PC-9 (cell line): ENCODE measurements at places on chromosomes 6 and 20.

- no peak for DNase-seq
Observed at GRCh38 chr20:21548390-21549035, 34.6 kb upstream of the NKX2-2 start.

DNA sequence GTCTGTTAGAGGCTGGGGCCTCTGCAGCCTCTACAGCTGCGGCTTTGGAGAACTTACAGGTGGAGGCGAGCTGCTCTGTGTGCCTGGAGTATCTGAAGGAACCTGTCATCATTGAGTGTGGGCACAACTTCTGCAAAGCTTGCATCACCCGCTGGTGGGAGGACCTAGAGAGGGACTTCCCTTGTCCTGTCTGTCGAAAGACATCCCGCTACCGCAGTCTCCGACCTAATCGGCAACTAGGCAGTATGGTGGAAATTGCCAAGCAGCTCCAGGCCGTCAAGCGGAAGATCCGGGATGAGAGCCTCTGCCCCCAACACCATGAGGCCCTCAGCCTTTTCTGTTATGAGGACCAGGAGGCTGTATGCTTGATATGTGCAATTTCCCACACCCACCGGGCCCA lies 2.6 kb downstream of the TRIM39 start:
- DNase-seq = no peak

DNA sequence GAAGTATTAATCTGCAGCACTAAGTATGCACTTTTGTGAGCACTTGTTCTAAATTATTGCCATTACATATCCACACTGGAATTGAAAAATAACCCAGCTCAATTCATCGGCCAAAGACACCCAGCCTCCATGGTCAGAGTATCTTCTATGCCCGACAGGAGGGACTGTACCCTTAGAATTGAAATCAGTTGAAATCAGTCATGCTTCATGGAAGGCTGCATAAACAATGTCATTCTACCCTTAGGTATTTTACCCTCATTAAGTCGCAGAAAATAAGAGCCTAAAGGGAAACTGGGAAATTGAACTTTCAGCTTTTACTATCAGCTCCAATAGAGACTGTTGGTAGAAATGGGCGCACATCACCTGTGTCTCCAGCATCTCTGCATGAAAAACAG lies 2.9 kb upstream of the RAMACL start:
- DNase-seq = no peak

DNA sequence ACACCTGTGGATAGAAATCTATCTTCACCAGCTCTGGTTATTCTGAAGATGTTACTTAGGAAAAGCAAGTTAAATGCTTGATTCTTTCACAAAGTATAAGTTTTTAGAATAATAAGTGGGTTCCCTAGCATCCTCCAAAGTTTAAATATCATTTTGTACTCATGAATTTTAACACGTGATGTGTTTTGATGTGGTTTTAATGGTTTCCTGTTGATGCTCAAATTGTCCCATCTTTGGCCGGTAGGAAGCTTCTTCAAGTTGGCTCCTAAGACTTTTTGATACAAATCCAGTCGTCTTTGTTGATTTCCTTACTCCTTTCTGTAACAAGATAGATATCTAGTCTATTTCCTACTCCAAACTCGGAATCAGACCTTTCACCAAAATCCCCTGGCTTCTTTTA lies 94.5 kb upstream of the STXBP5 start:
- DNase-seq = no peak

- DNase-seq = no peak
Observed at GRCh38 chr6:62891065-62891647, 320.1 kb upstream of the FKBP1C start.

- DNase-seq = peak; percentile 27
Observed at GRCh38 chr6:137933696-137934095, 66.6 kb downstream of the TNFAIP3 start.

GRCh38 chr6:16004934-16005679 lies 123.8 kb upstream of the MYLIP start:
- no peak for DNase-seq

DNA sequence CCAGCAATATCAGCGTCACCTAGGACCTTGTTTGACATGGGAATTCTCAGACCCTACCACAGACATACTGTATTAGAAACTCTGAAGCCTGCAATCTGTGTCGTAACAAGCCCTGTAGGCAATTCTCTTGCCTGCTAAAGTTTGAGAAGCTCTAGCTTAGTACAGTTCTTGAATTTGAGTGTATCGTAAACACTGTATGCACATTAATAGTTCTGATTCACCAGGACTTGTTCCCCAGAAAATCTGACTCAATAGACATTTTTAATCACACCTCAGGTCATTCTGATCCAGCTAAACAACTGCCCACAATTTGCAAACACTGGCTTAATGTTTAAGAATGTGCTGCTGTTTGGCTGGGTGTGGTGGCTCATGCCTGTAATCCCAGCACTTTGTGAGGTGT lies 414.3 kb downstream of the TFAP2A start:
- DNase-seq = peak; percentile 62

DNA sequence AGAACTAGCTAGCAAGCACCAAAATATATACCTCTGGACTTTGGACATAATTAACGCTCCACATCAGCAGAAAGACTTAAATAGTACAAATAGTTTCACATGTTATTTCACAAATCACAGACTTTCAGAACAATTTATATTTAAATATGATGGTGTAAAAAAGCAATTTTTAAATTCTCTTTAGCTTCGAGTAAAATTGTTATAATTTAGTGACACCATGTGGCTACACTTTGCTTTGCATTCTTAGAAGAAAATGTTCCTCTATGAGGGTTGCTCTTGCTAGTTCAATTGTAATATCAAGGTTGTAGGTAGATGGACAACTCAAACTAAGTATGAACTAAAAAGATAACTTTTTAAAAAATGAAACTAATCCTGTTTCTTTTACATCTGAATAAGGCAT lies 69.0 kb downstream of the BTBD9 start:
- no peak for DNase-seq

GRCh38 chr6:46490425-46491200 lies 636 bp downstream of the RCAN2 start:
- no peak for DNase-seq

DNA sequence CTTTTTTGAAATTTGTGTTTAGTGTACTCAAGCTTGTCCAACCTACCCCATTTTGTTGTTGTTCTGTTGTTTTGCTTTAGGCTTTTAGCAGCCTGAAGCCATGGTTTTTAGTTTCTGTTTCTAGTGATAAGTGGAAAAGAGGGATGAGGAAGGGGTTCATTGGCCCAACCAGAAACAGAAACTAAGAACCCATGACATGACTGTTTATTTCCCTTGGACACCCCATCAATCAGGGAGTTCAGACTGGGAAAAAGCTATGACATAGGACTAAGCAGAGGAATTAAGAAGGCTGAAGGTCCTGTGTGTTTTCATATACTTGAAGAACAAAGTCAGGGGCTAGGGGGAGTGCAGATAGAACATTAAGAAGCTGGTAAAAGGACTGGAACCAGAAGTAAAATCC lies 194.5 kb upstream of the THEMIS start:
- DNase-seq = no peak

GRCh38 chr20:40714109-40714508 lies 25.1 kb upstream of the MAFB start:
- no peak for DNase-seq

- DNase-seq = no peak
Observed at GRCh38 chr6:73983367-73983766, 287.4 kb downstream of the CD109 start.

DNA sequence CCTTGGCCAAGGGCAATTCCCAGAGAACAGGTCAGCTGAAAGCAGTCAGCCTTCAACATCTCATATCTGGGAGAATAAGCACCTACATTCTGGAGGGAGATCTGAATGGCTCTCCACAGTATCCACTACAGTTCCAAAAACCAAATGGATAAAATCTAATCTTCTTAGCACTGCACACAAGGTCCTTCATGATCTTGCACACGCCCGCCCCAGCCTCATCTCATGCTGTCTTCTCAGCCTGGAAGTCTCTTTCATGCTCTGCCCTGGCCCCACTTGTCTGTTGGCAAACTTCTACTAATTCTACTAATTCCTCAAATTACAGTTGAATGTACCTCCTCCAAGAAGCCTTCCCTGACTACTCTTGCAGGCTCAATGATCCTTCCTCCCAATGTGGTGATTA lies 1.8 kb upstream of the TTBK1 start:
- no peak for DNase-seq

- no peak for DNase-seq
Observed at GRCh38 chr6:142537612-142538478, 236.0 kb downstream of the ADGRG6 start.

DNA sequence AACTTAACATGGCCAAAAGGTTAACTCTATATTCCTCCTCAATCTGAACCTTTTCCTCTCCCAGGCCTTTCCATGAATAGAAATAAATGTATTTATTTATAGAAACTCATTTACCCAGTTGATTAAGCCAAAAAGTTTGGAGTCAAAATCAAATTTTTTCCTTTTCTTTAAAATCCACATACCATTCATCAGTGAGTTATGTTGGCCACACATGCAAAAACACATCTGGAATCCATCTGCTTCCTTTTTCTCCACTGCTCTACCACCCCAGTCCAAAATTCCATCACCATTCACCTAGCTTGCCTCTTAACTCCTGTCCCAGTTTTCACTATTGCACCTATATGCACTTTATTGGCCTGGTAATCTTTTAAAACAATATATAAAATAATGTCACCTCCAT lies 62.4 kb upstream of the TMEM200A start:
- no peak for DNase-seq

- DNase-seq = no peak
Observed at GRCh38 chr6:63997734-63998133, 362.1 kb downstream of the PHF3 start.

- peak; percentile 91 for DNase-seq
Observed at GRCh38 chr6:35973670-35974222, 50.7 kb downstream of the SLC26A8 start.

GRCh38 chr6:29355603-29356002 lies 13.1 kb downstream of the OR5V1 start:
- DNase-seq = no peak

- DNase-seq = peak; percentile 62
Observed at GRCh38 chr20:63520934-63521601, 503 bp downstream of the PPDPF start.

DNA sequence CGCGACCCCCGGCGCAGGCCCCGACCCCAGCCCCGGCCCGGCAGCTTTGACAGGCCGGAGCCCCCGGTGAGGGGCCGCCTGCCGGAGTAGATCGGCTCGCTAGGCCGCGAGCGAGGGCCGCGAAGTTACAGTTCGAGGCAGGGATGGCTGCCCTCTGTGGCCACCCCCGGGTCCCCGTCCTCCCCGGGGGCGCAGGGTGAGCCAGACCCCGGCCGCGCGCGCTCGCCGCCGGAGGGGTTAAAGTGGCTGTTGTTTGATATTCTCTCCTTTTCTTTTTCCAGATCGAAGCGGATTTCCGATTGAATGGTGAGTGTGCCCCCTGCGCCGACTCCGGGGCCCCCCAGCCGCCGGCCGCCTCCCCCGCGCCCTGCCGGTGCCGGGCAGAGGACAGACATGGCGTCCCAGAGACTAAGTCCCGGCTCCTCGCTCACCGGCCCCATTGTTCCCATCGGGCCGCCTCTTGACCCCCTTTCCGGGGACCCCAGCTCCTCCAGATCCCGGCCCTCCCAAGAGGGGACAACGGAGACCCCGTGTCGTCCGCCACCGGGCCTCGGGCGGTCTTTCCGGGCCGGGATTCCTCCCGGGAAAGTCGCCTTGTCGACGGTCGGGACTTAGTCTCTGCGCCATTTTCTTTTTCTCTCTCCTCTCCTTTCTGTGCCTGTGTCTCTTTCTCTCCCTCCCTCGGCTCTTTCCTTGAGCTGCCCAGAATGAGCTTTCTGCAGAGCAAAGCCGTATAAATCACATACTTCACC lies 704 bp downstream of the TOP1 start:
- peak; percentile 21 for DNase-seq

DNA sequence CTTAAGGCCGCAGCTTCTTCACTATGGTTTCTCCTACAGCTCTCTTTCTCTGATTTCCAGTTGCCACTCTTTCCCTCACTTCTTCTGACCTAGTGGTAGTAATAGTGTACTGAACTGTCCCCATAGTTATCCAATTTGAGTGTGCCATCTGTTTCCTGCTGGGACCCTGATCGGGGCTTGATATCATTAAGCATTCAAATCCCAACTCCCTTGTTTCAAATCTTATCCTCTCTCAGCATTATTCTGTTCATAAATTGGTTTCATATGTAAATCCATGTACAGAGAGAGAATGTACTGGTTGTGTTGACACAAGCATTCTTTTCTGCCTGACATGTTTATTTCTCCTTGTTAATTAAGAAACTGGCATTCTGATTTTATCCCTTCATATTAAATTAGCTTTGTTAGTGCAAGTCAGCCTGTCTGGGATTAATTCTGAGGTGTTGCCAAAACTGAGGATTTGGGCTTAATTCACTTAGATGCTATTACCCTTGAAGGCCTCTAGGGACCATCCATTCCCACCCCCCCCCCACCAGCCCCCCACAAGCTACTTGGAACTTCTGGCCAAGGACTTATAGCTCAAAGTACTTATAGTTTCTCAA lies 84.6 kb upstream of the PROKR2 start:
- DNase-seq = no peak

- no peak for DNase-seq
Observed at GRCh38 chr6:22042706-22043105, 254.1 kb downstream of the PRL start.

- no peak for DNase-seq
Observed at GRCh38 chr6:34955442-34955841, 66.4 kb downstream of the ANKS1A start.

- no peak for DNase-seq
Observed at GRCh38 chr6:42349753-42350511, 101.8 kb downstream of the TRERF1 start.

- DNase-seq = no peak
Observed at GRCh38 chr6:160863782-160864181, 127.8 kb upstream of the MAP3K4 start.

GRCh38 chr20:2338411-2339066 lies 42.2 kb upstream of the TGM6 start:
- no peak for DNase-seq

GRCh38 chr6:140427842-140428241 lies 1053.4 kb upstream of the CITED2 start:
- DNase-seq = no peak

DNA sequence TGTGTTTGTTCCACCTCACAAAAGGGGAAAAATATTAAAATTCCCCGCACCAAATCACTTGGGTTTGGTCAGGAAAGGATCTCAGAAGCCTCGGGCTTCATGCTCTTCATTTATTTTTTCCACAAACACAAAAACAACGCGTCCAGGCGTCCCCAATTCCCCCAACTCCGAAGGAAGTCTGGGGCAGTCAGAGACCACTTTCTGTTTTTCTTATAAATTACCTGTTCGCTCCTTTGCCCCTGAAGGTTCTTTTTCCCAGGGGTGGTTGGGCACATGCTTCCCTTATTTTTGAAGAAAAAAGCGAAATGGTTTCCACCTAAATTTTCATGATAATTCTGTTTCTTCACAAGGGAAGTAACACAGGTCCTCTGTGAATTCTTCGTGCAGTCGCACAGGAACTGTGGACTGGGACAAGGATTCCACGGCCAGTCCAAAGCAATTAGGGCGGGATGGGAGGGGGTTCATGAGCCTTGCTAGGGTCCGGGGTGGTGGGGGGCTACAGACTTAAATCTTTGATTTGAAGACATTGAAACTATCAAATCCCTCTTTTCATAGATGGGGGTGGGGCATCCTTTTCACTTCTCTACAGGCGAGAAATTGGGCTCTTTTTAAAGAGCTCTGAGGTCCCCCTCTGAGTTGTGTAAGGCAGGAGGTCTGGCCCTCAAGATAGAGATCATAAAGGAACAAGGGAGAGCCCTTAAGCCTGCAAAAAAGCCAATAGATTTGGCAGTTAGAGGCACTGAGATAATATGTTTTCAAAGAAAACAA lies 30.5 kb upstream of the HFE start:
- no peak for DNase-seq
